Panc1 (cell line): ENCODE measurements at places on chromosomes 2 and 18.

GRCh38 chr2:198545411-198545810, 741.0 kb downstream of the PLCL1 start:
- no peak for DNase-seq

DNA sequence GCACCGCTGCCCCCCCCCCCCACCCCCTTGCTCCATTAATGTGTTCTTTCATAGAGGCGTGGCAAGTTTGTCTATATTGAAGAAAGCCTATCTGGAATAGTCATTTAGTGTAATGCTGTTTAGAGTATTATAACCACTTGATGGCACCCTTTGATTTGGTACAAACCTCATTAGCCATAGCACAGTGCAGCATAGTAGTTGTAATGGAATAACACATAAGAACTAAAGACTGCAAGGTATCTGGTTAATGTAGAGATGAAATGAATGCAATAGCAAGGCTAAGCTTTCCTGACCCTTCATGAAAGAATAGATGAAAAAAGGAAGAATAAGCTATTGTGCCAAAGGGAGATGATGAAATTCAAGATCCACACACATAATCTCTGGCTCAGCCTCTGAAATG, 81.9 kb downstream of the EHBP1 start:
- peak; percentile 24 for DNase-seq

GRCh38 chr18:24986666-24987302, 365.2 kb downstream of the ZNF521 start:
- DNase-seq, result no peak

DNA sequence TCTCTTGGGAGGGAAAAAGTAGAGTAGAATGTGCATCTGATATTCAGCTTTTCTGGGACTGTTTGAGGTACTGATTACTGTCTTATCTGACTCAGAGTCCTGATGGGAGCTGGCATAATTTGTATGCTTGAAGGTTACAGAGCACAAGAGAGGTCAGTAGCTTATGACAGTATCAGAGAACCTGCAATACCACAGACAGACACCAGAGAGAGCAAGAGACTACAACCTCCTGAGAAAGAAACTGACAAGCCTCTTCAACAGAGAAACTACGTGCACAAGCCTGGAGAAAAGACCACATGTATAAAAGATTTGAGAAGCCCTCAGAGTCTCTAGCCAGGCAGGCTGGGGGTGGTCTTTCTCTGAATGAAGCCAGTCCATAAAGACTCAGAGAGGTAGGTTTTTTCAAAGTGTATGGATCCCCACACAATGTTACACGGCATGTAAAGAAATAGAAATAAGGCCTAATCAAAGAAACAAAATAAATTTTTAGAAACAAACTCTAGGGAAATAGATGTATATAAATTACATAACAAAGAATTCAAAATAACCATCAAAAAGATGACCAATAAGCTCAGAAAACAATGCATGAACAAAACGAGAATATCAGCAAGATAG, 568.3 kb downstream of the LRRTM4 start:
- DNase-seq, result peak; percentile 61

GRCh38 chr2:23761638-23762037, 165.3 kb downstream of the ATAD2B start:
- DNase-seq, result no peak

- no peak for DNase-seq
These were observed 77.5 kb downstream of the TMEM200C start for GRCh38 chr18:5817816-5818215.

DNA sequence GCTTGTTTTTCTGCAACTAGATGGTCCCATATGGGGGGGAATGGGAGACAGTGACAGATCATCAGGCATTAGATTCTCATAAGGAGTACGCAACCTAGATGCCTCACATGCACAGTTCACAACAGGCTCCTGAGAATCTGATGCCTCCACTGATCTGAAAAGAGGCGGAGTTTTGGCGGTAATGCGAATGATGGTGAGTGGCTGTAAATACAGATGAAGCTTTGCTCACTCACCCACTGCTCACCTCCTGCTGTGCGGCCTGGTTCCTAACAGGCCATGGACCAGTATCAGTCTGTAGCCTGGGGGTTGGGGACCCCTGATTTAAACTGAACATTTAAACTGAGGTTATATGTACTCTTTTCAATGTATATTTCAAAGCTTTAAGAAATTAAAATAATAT, 40.7 kb downstream of the SOS1 start:
- no peak for DNase-seq

DNA sequence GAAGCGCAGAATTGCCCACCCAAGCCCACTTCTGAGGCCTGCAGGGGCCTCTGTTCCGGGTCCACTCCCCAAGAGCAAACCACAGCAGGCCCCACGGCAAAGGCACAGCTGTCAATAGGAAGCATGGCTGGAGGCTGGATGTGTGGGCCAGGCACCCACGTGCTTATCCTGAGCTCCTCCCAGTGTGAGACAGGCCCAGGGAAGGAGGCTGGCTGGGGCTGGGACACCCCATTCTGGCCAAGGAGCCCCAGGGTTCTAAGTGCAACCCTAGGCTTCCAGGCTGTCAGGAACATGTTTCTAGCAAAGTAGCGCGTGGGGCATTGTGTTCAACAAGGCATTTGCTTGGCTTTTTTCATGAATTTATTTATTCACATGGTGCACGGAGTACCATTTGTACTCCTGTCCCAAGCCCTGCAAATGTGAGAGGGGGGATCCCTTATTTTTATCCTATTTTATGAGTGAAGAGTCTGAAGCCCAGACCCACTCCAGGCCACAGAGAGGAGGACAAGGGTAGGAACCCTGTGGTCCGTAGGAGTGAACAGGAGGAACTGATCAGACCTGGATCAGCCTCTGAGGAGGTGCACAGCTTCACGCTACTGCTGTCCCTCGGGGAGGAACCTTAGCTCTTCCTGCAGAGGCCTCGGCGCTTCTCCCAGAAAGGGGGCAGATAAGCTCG, 6.1 kb upstream of the RAB17 start:
- no peak for DNase-seq

DNA sequence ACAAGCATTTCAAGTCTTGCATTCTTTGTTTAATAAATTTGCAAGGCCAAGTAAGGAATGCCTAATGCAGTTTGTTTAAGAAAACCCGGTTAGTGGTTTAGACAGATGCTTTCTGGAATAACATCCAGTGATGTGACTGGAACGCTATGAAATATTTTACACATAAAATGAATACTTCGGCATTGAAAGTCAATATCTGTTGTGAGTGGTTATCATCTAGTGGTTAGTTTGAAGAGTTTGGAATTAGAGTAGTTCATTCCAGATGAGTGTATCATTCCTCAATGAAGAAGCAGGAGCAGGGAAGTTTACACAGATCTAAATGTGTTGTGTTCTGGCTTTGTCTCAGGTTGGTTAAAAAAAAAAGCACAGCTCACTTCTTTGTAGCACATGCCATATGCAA, 608.0 kb upstream of the PIK3C3 start:
- DNase-seq, result no peak

- no peak for DNase-seq
These were observed 6.7 kb downstream of the RAMP1 start for GRCh38 chr2:237866101-237866621.
